Chondrocyte (in vitro differentiated cells): ENCODE measurements at places on chromosomes 2 and 18. TPM values are rescaled to one million over a fixed set of nuclear protein-coding genes. Genes with fewer than 3 reads are reported as not detected.

GRCh38 chr2:229340086-229340760 lies 69.1 kb upstream of the PID1 start:
- no peak for DNase-seq

GRCh38 chr2:43105586-43106558 lies 120.5 kb downstream of the ZFP36L2 start:
- no peak for DNase-seq

DNA sequence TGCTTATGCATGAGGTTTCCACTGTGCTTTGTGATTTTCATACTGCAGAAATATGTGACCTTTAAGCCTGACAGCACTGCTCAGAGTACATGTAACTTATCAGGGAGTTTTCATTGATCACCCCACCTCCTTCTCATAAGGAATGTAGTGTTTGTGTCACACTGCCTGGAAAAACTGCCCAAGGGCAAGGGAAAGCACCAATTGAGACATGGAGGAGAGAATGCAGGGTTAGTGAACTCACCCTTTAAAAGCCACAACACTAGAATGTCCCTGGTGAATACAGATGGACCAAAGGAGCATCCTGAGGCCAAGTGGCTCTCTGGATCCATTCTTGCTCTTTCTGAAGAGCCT lies 147.2 kb upstream of the SPATS2L start:
- no peak for DNase-seq

DNA sequence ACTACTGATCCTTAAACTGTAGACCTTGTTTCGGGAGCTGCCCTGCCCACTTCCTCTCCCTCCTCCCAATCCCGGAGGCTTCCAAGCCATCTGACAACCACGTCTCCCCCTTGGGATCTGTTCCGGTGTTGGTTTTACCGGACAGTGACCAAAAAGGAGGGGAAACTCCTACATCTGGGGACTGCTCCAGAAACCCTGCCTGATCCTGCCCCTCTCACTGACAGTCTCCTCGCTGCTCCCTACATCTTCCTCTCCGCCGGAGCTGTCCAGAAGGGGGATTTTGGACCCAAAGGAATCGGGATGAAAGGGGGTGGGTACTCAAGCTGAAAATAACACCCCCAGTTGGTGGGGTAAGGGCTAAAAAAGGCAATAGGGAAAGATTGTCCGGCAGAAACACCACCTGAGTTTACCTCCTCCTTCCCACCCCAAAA lies 1.5 kb downstream of the INO80D start:
- no peak for DNase-seq

GRCh38 chr2:223101340-223102039 lies 49.5 kb downstream of the KCNE4 start:
- no peak for DNase-seq

DNA sequence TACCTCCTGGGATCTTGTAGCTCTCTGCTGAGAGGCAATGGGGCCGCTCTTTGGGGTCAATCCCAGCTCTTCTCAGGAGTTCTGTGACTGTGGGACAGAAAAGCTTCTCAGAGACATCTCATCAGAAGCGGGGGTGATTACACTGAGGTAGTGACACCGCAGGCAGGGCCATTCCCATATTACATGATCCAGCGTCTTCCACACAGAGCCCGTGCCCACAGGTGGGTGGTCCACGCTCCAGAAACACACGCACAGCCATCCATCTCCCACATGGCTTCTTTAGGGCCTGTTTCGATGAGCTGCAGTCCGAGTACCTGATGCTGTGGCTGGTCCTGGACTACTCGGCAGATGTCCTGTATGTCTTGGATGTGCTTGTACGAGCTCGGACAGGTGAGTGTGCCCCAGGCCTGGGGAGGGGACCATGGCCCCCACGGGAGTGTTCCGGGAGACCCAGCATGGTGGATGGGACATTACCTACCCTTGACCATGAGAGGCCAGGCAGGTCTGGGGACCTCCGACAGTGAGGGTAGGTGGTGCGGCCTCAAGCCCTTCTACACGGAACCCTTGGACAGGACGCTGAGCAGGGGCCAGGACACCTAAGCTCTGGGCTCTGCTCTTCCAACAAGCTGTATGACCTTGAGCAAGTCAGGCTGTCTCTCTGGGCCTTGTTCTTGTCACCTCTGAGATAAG lies 45.5 kb downstream of the CNGA3 start:
- no peak for DNase-seq

DCAF17 gene
- total RNA-seq, result 17.6 to 22.0 TPM (median 18.3 TPM) in 3 replicates

ATP9B gene
- total RNA-seq, result 14.5 to 18.1 TPM (median 15.8 TPM) in 3 replicates
